ENCODE measurements at places on chromosomes 2 and 18. TPM values are rescaled to one million over a fixed set of nuclear protein-coding genes. Genes with fewer than 3 reads are reported as not detected.

ABCA12 gene
- under 0.01 TPM for total RNA-seq

CNTNAP5 gene
- total RNA-seq: under 0.01 TPM

TMEM198 gene
- not detected for total RNA-seq

SPOPL gene
- total RNA-seq: 15.9 TPM

RNASEH1 gene
- total RNA-seq: 25.3 TPM
